ENCODE measurements at places on chromosomes 6 and 20.

- DNase-seq = no peak
Observed at GRCh38 chr20:13401596-13401995, 180.5 kb downstream of the ISM1 start.

- DNase-seq = no peak
Observed at GRCh38 chr6:38155621-38156204, 336.2 kb downstream of the ZFAND3 start.

DNA sequence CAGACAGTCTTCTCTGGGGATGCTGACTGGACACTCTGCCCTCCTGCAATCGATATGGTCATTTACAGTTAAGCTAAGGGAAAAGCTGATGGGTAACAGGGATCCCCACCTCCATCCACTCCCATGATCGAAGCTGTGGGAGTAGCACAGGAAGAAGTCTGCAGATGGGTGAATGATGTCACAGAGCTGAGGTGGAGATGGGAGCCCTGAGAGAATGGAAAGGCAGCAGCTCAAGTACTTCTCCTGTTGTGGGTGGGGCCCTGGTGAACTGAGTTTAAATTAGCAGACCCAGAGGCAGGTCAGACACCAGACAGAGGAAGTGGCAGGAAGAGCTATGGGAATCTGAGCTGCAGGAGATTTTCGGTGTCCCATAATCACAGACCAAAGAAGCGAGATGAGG is 29.0 kb downstream of the HDGFL1 start:
- no peak for DNase-seq

GRCh38 chr6:157148391-157149323 is 174.7 kb downstream of the TMEM242 start:
- no peak for DNase-seq

DNA sequence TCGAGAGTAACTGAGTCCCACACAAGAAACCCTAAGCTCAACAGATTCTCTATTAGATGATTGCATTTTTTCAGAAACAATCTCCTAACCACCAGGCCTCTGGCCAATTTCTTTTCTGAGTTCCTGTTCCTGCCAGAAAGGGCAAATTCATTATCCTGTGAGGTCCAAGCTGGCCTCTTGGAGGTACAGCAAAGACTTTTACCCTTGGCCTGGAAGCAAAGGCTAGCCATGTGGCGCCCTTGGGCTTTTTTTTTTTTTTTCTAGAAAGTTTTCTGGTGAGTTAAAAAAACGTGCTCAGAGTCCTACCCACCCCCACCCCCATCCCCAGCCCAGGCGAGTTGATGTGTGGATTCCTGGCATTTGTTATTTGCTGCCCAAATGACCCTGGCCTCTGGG is 59.0 kb upstream of the EEF1A1 start:
- peak; percentile 12 for DNase-seq

DNA sequence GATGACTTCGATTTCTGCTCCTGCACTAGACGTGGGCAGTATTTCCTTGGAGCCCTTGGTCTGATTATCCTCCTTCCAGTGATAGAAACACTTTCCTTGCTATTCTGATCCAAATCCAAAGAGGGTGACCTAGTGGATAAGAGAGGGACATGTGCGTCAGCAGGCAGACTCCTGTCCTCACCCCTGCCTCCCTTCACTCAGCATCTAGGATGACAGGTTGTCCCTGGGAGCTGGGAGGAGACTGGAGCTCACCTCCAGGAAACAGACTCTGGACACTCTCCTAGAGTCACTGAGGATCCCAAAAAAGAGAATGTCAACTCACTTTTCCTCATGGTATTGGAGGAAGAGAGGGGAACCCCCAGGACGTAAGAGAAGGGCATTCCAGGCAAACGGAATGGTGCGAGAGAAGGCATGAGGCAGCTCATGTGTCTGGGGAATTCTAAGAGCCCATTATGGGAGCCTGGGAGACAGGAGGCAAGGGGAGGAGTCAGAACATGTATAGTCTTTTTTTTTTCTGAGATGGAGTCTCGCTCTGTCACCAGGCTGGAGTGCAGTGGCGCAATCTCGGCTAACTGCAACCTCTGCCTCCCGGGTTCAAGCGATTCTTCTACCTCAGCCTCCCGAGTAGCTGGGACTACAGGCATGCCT is 2.2 kb downstream of the C20orf173 start:
- no peak for DNase-seq

DNA sequence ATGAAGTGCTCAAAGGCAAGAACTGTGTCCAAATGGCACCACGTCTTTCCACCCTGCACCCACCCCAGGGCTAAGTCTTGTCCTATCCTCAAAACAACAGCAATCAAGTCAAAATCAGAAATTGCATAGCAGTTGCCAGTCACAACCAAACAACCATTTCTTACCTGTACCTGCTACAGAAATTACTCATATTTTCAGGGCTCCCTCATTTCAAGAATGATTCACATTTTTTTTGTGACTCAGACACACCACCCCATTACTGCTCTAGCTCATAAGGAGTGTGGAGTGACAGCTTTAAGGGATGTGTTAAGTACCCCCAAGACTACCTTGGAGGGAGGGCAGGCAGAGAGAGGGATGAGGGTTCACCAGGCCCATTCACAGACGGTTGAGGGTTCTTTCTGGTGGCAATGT is 111.7 kb downstream of the TRERF1 start:
- DNase-seq = no peak
